AG04450 (cell line): ENCODE measurements at places on chromosomes 2 and 18.

DNA sequence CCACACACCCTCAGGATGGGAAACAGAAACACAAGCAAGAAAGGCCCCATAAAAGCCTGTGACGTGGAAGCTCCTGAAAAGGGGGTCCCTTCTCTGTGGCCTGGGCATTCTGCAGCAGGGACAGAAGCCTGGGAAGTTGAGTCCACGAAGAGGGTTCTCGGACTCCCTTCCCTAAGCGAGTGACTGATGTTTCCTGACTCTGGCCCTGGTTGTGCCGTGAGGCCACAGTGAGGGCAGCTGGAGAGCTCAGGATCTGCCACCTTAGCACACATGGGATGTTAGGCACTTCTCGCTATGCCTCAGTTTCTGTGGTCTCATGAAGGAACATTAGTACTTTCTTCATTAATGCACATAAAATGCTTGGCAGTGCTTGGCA, 87.2 kb upstream of the ZFP36L2 start:
- DNase-seq, result no peak

DNA sequence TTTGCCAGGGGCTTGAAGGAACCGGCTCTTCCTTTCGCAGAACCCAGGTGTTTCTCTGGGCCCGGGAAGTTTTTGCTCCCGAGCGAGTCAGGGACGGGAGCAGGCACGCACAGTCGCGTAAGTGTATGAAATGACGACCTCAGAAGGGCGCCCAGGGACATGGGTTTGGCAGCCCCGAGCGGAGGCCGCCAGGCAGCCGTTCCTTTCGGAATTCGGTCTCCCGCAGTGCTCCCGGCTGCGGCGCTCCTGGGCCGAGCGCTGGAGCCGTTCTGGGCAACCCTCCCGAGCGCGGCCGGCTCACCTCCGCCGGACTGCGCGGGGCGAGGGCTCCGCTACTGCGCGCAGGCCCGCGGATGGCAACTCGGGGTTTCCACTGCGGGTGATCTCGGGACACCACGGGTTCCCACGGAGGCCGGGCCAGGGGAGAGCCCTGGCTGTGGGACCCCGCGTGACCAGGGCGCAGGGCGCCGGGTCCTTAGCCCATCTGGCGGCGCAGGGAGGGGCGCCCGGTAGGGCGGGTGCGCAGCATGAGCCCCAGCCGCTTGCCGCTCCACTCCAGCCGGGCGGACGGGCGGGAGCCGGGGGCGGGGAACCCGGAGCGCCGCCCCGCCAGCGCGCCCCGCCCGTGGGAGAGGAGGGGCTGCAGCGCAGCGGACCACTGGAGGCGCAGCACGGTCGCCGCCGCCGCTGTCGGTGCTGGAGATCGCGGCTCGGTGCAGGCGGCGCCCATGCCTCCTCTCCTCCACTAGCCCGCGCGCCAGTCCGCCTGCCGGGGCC, at the start of gene OSBPL6:
Gene OSBPL6, plus strand, starts transcription at position 690 of the 777 bp plus-strand sequence. CDS start 111,673 bp downstream, outside the sequence.
- no peak for DNase-seq

DNA sequence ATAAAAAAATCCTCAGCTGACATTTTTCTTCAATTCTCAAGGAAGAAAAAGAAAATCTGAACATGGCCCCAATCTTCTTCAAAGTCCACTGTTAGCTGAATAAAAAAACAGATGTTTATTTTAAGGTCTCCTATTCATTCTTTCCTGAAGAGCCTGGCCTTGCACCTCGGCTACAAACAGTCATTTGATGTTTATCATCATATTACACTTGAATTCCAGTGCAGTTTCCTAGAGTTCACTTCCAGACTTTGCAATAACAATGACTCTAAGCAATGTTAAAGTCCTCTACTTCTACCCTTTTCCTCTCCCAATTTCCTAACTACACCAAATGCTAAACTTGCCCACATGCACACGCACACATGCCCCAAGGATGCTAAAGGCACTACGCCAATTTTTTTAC, 70.1 kb downstream of the NOL10 start:
- peak; percentile 32 for DNase-seq

GRCh38 chr2:128520791-128521190, 202.1 kb upstream of the HS6ST1 start:
- no peak for DNase-seq

DNA sequence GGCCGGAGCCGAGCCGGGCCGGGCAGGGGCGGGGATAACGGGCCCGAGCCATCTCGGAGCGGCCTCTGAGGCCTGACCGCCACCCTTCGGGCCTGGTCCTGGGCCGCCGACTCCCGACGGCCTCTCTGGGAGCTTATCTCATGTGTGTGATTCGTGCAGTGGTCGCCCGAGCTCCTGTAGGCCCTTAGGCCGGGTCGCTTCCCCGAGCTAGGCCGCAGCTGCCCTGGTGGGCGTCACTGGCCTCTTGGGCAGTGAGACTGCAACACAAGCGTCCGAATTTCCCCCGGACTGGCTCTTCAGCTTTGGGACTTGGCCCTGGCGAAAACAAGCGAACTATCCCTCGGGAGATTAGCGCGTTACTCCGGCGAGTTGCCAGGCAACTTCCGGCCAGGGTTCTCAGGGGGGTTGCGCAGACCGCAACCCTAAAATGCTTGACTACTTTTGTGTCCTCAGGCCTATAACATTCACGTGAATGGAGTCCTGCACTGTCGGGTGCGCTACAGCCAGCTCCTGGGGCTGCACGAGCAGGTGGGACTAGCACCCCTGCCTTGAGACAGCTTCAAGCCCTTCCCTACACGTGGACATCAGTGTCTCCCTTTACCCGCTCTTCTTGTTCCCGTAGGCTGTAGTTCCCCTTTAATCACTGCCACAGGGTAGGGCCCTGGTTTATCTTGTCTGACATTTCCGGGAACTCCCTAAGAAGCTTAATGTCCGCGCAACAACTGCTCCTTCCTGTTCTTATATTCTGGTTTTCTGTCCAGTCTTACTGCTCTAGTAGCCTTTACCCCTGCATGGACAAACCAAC, 602 bp downstream of the SNX17 start:
- DNase-seq, result no peak

DNA sequence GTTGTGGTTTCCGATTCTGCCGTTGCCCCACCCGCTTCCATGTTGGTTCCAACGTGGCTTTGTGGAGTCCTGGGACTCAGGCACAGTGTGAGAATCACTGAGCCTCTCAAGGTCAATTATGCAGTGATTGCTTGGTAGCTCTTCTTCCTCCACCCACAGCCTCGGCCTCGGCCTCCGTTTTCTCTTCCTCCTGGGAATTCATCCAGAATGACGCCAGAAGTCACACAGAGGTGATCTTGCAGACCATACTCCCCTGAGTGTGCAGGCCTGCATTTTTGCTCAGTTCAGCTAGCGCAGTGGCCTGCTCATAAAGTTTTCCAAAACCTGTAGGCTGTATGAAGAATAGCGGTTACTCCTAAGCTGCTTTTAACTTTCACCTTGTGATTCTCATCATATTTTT, 273.3 kb downstream of the GBX2 start:
- no peak for DNase-seq

GRCh38 chr18:12701161-12701560, 1.4 kb downstream of the CEP76 start:
- DNase-seq, result no peak

- no peak for DNase-seq
Observed at GRCh38 chr2:23708771-23709170, 218.2 kb downstream of the ATAD2B start.

DNA sequence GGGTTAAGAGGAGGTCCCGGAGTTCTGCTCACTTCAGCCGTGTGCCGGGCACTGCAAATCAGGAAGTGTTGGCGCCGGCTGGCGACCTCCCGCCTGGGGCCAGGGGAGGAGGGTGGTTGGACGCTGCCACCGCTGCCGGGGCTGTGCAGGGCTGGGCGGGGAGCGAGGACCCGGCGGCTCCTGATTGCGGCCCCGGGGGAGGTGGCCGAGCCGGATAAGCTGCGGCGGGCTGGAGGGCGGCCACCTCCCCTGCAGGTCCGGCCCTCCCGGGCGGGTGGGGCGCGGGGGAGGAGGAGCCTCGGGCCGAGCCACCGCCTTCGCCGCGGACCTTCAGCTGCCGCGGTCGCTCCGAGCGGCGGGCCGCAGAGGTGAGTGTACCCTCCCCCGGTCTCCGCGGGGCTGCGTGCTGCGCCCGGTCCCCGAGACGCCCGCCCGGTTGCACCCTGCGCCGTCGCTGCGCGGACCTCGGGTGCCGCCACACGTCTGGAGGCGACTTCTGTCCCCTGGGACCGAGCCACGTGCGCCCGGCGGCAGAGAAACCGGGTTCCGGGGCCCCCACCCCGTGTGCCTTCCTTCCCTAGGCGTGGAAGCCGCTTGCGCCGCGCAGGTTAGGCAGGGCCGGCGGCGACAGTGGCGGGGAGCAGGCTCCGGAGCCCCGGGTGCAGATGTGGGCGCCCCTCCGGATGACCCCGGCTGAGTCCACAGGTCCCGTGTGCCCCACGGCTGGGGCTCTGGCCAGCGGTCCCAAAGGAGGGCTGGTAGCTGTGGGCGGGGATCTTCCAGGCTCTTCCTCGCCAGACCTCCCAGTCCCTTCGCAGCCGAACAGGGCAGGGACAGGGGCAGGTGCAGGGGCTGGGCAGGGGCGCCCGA, at the start of gene STEAP3:
Gene STEAP3, plus strand, starts transcription at position 314 of the 870 bp plus-strand sequence. CDS start 7,179 bp downstream, outside the sequence.
- no peak for DNase-seq

DNA sequence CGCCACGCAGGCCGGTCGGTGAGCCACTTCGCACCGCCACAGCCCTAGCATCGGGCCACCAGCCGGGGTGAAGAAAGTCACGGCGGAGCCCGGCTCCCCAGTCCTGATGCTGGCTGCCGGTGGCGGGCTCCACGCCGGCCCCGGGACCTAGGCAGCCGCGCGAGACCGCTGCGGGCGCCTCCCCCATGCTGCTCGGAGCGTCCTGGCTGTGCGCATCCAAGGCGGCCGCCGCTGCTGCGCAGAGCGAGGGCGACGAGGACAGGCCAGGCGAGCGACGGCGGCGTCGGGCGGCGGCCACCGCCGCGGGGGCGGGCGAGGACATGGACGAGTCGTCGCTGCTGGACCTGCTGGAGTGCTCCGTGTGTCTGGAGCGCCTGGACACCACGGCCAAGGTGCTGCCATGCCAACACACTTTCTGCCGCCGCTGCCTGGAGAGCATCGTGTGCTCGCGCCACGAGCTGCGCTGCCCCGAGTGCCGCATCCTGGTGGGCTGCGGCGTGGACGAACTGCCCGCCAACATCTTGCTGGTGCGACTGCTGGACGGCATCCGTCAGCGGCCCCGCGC, 433 bp downstream of the SH3RF3 start:
- DNase-seq, result no peak

DNA sequence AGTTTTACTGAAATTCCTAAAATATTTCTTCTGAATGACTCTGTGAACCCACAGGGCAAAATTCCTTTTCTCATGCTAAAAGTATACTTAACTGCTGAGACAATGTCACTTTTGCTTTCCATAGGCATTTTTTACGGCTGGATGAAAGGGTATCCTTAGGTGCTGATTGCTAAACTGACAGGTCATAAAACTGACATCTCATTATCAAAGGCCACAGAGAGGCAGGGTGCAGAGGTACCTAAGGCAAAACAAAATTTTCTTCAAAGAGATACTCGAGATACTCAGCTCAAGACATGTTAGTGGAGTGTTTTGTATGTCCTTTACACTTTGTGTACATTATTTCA, 62.0 kb upstream of the WDR75 start:
- DNase-seq, result no peak

GRCh38 chr2:171287611-171288010, 126.9 kb upstream of the TLK1 start:
- DNase-seq, result no peak

DNA sequence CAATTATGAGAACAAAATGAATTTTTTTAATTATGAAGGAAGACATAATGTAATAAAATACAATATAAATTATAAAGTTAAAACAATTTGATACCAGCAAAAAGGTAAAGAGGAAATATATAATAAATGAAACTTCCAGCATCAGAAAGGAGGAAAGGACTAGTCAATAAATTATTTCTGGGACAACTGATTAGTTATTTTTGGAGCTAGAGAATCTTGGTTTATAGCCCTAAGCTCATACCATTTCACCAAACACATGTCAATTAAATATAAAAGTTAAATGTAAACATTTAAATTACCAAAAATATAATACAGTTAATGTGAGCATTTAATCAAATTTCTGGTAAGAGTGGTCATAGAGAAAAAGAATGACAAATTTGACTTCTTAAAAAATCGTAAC, 12.1 kb downstream of the ACTG2 start:
- no peak for DNase-seq

DNA sequence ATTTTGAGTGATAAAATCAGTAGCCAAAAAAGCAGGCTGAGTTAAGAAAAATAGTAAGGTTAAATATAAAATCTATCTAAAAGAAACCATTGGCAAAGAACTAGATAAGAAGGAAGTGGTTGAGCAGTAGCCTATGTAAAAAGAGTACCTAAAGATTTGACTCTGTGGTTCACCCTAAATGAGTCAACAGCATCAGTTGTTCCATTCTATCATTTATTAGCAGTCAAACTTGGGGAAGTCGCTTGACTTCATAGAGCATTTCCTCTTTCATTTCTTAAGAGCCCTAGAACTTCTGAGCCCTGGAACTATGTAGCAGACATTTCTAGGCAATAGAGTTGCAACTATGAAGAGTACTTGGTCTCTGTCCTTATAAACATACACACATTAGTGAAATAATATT, 381.7 kb downstream of the NUP35 start:
- no peak for DNase-seq

GRCh38 chr2:128342550-128342949, 23.9 kb upstream of the HS6ST1 start:
- DNase-seq, result no peak

GRCh38 chr2:40259900-40260299, 192.0 kb downstream of the SLC8A1 start:
- no peak for DNase-seq

GRCh38 chr18:43870626-43871025, 593.3 kb upstream of the SYT4 start:
- no peak for DNase-seq

GRCh38 chr18:59664329-59664728, 32.9 kb downstream of the CCBE1 start:
- DNase-seq, result no peak

DNA sequence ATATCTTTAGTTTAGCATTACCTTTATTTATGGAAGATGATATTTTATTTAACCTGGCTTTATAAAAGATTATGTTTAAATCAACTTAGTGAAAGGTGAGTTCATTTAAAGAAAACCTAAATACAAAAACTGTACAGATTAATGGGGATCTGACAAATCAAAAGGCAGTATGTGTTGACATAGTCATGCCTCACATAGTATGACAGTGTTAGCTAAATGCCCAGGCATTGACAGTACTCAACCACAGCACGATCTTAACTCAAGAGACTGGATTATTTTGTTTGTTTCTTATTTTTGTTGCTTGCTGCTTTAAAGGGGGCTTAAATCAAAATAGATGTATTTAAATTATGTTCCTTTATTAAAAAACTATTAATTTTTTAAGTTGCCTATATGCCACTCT, 7.8 kb downstream of the DOK6 start:
- no peak for DNase-seq

- DNase-seq, result no peak
Observed at GRCh38 chr18:44848644-44849335, 168.1 kb downstream of the SETBP1 start.

GRCh38 chr2:99858951-99859596, 283.3 kb downstream of the AFF3 start:
- DNase-seq, result no peak

GRCh38 chr2:237955640-237956401, 11.0 kb upstream of the UBE2F start:
- DNase-seq, result no peak
